ENCODE measurements at places on chromosomes 7 and 10.

DNA sequence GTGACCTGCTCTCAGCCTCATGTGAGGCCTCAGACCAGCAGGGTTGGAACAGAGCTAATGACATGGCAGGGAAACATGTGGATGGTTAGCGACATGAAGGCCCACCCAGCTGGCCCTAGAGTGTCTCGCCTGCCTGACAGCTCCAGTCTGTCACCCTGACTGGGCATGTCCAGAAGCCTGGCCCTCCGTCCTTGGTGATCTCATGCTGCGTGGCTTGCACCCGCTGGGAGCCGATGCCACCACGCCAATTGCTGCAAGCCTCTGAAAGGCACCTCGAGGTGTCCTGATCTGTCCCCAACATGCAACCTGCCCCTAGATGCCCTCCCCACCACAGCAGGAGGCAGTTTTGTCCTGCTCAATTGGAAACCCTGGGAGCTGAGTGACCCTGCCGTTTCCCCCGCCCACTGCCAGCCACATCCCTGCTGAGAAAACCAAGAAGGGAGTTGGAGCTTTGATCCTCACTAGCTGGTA lies 27.8 kb upstream of the RET start:
- DNase-seq, result no peak

DNA sequence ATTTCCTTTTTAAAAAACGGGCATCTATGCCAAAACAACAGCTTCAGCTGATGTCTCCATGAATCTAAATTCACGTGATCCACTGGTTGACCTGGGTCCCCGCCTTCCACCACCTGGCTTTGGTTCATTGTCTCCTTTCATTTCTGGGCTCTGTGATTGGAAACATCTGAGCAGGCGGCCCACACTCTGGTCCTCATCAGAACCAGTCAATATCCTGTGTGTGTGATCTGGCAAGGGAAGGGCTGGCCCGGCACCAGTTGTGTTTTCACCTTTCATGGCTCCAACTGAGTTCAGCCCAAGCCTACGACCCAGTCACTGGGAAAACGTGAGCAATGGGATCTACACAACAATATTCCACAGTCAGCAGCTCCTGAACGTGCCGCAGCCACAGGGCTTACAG lies 46.2 kb downstream of the PARP12 start:
- no peak for DNase-seq

GRCh38 chr7:4066626-4067475 lies 615.2 kb upstream of the FOXK1 start:
- DNase-seq, result no peak

DNA sequence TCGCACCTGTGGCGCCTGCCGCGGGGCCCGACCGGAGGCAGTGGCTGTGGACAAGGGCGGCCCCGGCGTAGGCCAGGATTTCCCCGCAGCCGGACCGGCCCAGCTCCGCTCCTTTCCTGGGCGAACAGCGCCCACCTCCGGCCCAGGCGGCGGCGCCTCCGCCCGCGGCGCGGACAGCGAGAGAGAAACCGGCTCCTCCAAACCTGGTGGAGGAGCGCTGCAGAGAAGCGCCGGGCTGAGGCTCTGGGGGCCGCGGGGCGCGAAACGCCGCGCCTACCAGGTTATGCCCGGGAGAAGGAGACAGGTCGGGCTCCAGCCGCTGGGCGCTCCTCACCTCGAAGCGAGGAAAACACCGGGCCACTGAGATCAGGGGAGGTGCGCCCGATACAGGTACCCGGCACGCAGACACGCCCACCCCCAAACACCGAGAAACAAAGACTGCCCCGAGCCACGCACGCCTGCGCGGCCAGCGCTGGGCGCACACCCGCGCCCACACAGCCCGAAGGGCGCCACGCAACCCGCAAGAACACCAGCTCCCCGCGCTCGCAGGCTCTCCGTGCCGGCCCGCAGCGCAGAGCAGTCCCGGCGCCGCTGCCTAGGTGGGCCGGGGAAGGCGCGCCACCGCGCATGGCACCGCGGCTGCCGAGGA lies 3.3 kb downstream of the GRID1 start:
- DNase-seq, result no peak
